Fibroblast of pulmonary artery (primary cell): ENCODE measurements at places on chromosomes 6 and 20.
A peak's percentile ranks its signal among the peaks of the same experiment; 100 is the strongest.

DNA sequence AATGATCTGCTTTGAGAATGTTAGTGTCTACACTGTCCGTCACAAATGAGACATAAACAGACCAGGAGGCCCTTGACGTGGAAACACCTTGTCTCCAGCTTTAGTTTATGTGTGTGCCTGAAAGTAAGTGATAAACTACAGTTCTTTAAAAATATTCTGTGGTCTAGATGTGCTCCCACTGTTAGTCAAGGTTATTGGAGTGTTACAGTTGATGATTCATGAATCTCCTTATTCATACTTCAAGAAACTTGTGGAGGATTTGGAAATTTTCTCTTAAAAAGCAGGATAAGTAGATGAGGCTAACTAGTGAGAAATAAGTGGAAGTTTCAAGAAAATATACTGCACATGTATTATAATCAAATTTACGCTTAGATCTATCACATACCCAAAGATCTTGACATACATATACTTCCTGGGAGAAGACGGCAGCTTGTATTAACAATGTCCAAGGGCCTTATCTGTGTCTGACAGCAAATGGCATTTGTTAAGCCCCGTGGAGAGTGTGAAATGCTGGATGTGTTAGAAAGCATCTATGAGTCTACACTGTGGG, 90.5 kb upstream of the MBOAT1 start:
- peak; percentile 8 for DNase-seq

GRCh38 chr6:111852725-111853124, 20.5 kb downstream of the FYN start:
- DNase-seq = peak; percentile 90

GRCh38 chr6:66145867-66146266, 438.8 kb upstream of the EYS start:
- no peak for DNase-seq

DNA sequence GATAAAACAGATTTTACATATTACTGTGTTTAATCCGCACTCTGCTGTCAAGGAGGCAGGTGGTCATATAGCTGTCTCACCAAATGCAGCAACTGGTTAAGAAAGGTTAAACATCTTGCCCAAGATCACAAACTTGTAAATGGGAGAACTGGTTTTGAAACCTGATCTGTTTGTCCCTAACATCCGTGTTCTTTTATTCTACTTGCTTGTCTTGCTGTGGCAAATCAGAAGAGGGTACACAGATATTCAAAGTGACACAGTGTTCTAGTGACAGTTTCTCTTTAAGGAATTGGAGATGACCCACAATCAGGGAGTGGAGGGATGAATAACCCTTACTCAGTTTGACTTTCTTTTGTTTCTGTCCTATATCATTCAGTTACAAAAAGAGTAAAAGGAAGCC, 83.0 kb upstream of the SGK1 start:
- DNase-seq = no peak

DNA sequence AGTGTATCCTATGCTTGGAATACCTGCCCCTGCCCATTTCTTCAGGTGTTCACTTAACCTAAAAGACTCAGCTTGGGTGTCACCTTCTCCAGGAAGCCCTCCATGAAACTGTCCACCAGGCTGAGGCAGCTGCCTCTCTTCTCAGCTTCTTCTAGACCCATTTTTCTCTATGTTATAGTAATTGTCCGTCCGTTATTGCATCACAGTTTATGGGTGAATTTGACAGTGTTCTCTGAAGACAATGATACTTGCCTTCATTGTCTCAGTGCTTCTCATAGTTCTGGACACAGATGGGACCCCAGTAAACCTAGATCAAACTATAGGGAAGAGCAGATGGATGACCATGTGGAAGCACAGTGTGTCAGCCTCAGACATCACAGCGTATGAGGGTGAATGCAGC, 238.0 kb upstream of the MOCS1 start:
- DNase-seq = no peak

- DNase-seq = no peak
Observed at GRCh38 chr6:156925718-156926607, 148.8 kb downstream of the ARID1B start.

DNA sequence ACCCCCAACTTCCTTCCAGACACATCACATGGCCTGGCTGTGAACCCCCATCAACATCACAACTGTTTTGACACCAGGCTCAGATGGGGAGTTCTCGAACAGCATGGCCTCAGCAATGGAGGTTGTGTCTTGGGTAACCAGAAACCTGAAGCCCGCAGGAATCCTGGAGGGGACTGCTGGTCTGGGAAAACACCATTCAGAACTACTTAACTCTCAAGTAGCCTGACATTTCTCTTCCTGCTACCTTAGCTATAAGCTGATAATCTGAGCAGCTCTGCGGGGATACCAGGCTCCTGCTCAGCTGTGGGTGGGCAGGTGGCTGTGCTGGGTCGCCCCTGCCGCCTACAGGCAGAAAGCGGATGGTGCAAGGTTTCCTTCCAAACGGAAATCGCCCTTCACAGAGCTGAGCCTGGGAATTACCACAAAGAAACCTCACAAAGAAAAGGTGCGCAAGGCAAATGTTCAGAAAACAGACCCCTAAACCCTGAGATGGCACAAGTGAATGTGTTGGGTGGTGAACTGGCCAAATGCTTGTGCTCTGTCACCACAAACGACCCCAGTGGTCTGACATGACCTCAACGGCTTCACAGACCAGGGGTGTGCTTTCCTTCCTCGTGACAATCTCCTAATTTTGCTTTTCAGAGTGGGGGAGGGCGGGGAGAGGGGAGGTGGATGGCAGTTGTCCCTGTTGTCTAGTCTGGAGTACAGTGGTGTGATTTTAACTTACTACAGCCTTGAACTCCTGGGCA, 29.5 kb downstream of the SNX5 start:
- peak; percentile 74 for DNase-seq
